ENCODE measurements at places on chromosomes 3 and 15.

DNA sequence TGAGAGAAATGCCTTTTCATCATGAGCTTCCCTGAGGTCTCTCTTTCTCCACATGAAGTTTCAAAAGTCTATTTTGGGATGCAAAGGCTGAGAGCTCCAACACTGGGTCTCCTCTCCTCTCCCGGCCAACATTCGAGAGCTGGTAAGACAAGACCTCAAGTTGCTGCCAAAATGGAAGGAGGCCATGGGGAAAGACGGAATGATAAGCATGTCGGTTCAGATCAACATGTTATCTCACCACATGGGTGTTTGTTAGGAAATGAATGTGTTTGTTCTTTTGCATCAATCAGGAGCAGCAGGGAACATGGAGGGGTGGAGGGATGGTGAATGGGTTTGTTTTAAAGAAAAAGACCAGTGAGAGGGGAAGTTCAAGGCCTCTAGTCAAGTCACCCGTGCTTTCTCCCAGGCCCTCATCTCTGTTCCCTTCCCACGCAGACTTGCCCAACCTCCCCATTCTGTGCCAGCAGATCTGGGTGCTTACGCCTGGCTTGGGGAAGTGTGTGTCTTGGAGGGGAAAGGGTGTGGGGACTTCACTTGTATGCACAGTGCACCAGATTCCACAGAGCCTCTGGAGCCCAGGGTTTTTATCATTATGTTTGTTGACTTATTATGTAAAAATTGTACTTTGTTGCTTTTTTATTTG, 23.5 kb upstream of the ATP10A start:
- DNase-seq: no peak

GRCh38 chr3:193732391-193732790, 139.4 kb downstream of the OPA1 start:
- no peak for DNase-seq

DNA sequence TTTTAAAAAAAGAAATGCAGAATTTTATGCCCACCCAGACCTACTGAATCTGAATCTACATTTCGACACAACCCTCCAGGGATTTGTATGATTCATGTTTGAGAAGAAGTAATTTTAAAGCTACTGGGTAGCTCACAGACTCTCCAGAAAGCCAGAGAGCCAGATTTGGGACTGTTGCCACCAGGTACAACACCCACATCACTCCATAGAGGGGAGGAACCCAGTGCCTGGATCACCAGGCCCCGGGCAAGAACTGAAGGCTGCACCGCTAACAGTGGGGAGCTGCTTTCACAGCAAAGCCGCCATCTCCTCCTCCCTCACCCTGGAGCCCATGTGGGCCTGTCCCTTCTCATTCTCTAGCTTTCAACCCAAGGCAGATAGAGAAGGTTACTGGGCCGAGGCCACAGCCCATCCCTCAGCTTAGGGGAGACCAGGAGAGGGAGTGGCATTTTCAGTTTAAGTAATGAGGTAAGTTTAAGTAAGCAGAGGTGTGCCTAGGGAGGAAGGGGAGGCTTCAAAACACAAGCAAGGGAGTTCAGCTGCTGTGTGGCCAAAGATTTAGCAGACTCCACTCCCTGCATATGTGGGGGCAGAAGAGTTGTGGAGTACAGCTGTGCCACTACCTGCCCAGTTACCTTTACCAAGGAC, 109.8 kb downstream of the IL12A start:
- no peak for DNase-seq

GRCh38 chr3:196625331-196625730, 14.2 kb upstream of the NRROS start:
- no peak for DNase-seq

DNA sequence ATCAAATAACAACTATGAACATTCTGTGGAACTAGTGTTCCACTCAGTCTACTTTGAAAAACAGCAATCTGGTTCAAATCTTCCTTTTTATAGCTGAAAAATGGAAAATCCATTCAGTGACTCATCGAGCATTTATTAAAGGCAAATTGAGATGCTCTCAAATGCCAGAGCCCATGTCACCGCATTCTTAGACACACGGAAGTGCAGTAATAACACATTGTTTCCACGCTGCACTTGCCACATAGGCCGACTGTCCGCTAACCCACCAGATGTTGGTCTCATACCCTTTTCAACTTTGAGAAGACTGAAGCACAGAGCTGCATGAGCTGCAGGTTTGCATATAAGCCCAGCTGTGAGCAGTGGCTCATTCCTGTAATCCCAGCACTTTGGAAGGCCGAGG, 95.9 kb downstream of the TMEM266 start:
- no peak for DNase-seq

DNA sequence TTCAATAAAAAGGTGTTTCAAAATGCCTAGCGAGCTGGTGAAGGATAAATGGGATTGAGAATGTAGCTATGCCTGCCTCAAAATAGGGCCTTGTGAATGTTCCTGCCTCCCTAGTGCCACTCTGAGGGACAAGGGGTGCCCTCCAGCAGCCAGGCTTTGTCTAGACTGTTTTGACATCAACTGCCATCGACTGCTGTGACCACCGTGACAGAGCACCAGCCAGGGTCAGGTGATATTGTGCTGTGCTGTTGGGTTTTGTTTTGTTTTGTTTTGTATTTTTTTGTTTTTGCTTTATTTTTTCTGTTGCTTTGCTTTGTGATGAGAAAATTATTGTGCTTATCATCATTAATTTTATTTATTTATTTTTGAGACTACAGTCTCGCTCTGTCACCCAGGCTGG, 144.8 kb downstream of the SMAD6 start:
- DNase-seq: no peak

GRCh38 chr3:156601497-156601896, 46.6 kb upstream of the SSR3 start:
- DNase-seq: no peak

GRCh38 chr3:14439501-14440167, 37.2 kb downstream of the SLC6A6 start:
- no peak for DNase-seq

- no peak for DNase-seq
These were observed 33.4 kb downstream of the FEM1B start for GRCh38 chr15:68310804-68311463.

GRCh38 chr15:100929641-100930042, 10.5 kb downstream of the LRRK1 start:
- DNase-seq: no peak

DNA sequence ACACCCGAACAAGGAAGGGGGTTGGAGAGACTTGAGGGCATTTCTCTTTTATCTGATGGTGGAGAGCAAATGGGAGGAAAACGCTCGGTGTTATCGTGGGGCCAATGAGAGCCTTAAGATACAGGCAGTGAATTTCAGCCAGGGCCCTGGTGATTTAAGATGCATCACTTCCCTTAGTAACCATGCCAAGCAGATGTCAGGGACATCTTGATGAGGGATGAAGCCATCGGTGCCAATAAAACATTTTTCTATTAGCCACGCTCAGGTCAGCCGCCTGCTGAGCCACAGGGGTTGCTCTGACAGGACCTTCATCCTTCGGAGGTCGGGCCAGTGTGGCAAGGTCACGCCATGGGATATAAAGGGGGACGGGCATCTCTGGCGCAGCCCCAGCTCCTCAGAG, 10.6 kb downstream of the IQSEC1 start:
- no peak for DNase-seq

GRCh38 chr15:80457896-80458295, 53.7 kb downstream of the ARNT2 start:
- no peak for DNase-seq

- DNase-seq: no peak
These were observed 2.1 kb downstream of the ATP11B start for GRCh38 chr3:182795389-182795782.

DNA sequence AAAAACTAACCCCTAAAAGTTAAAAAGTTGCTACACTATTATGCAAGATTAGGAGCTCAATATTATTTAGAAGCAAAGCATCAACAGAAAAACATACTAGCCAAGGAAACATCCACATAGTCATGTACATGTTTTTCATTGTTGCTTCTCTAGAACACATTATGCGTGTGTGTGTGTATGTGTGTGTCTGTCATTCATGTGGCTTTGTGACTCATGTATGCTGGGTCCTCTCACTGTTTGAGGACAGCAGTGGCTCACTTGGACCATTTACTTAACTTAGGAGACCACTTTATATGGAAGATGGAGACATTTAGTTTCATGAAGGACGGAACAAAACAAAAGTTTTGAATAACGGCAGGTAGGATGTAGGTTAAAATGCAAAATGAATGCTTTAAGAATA, 219.4 kb upstream of the THBS1 start:
- DNase-seq: no peak

GRCh38 chr3:112010636-112011035, 11.9 kb downstream of the TAGLN3 start:
- DNase-seq: no peak

DNA sequence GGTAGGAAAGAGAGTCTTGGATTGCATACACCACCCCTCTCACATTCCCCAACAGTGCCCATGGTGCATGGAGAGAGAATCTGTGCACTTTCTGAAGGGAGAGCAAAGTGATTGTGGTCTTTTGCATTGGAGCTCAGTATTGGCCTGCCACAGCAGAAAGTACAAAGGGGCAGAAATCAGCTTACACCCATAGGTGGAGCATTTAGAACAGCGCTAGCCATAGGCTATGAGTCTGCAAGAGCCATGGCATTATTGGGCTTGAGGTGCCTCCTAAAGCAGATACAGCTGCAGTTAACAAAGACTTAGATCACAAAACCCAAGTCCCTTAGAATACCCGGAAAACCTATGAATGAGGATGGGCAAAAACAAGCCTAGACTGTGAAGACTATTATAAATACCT, 21.8 kb downstream of the SI start:
- DNase-seq: no peak

GRCh38 chr3:52205727-52206372, 7.9 kb downstream of the ALAS1 start:
- no peak for DNase-seq

GRCh38 chr15:78018445-78018844, 59.1 kb downstream of the TBC1D2B start:
- DNase-seq: no peak

DNA sequence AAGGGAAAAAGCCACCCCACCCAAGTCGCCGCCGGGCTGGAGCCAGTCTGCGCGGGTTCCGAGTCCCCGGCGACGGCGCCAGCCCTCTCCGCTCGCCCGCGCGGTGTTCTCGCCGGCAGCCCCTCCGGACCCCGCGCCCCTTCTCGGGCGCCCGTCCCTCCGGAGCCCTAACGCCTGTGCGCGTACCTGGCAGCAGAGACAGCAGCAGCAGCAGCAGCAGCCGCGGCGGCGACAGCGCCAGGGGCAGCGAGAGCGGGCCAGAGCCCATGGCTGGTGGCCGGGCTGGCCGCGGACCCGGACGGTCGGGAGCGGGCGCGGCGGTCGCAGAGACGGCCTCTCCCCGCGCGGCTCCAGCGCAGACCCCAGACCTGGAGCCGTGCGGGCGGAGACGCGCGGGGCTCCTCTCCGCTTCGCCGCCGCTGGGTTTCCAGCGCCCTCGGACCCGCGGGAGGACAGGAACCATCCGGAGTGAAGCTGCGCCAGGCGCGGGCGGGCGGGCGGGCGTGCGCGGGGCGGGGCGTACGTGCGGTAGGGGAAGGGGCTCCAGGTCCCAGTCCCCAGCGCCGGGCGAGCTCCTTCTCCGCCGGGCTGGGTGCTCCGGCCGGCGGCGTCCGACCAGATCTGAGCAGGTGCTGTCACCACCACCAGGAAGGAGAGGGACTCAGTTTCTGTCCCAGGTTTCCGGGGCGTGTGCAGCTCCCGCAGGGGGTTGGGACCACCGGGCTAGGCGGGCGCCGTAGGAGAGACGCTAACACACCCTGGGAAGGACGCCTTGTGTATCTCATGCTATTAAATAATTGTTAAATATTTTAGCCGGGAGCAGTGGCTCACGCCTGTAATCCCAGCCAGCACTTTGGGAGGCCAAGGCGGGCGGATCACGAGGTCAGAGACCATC, at the start of gene CHRNA3:
Gene CHRNA3 (minus strand): TSS at position 470 of the 895 bp plus-strand sequence. CDS start 202 bp downstream, at position 268.
- no peak for DNase-seq

GRCh38 chr3:73192036-73192738, 130.7 kb downstream of the EBLN2 start:
- DNase-seq: no peak

GRCh38 chr3:51295625-51296024, 89.5 kb upstream of the MANF start:
- no peak for DNase-seq

DNA sequence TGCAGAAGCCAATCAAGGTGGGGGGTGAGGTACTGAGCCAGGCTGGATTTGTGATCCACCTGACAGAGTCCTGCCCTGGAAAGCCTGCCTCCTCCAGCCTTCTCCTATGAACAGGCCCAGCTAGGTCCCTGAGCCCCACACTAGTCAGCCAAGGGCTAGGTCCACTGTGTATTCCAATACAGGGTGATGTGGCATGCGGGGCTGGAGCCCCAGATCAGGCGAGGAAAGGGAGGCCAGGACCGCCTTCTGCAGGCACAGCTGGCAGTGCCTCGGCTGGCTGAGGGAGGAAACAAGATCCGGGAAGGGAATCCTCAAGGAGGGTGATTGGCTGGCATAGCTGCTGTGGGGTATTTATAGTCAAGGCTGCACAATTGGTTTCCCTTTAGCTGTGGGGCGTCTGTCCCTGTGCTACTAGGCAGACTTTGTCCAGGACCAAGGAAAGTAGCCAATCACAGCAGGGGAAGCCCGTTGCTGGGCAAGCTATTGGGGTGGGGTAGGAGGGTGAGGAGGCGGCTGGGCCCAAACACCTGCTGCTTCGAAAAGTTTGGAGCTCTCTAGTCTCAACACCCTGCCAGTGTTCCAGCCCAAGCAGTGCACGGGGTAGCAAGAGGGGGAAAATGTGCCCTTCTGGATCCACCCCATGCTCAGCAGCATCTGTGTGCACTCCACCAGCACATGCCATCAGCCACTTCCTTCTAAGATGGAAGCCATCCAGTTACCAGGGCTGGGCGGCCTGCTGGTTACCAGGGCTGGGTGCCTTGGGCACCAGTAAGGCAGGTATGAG, 5.9 kb downstream of the KY start:
- no peak for DNase-seq

- no peak for DNase-seq
These were observed 2.7 kb downstream of the GAP43 start for GRCh38 chr3:115626006-115626409.

GRCh38 chr3:132997404-132998185, 40.6 kb upstream of the TMEM108 start:
- DNase-seq: no peak

DNA sequence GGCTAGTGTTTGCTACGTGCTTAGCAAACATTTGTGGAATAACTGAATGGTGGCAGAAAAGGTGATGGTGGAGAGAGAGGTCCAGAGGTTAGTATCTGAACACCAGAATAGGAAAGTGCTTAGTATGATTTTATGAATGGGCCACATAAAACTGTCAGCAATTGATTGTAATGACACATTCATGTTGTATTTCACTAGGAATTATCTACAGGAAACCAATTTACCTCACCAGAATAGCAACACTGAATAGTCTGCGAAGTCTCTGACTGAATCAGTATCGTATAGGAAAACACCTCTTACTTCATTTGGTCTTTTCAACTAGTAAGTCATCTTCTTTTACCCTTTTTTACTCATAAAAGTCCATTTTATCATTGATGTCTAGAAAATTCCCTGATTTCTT, 8.2 kb upstream of the ATP11B start:
- no peak for DNase-seq

- DNase-seq: peak; percentile 27
These were observed 4.8 kb downstream of the IDH2 start for GRCh38 chr15:90097475-90097874.
